ENCODE measurements at places on chromosomes 6 and 20.

DNA sequence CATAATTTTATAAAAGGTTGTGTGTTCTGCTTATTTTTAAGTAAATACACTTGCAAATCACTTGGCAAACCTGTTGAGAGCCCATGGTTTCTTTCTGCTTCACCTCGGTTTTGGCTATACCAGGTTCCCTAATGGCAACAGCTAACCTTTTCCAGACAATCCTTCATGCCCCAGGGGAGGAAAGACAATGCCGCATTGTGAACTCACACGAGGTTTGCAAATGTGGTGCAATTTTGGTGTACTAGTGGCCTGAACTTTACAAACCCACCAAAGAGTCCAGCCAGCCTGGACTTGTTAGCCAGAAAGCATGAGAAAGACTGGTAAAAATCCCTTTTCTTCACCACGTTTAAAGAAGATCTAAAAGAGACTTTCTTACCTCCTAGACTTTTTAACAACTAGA lies 84.8 kb upstream of the SOX4 start:
- DNase-seq, result no peak

DNA sequence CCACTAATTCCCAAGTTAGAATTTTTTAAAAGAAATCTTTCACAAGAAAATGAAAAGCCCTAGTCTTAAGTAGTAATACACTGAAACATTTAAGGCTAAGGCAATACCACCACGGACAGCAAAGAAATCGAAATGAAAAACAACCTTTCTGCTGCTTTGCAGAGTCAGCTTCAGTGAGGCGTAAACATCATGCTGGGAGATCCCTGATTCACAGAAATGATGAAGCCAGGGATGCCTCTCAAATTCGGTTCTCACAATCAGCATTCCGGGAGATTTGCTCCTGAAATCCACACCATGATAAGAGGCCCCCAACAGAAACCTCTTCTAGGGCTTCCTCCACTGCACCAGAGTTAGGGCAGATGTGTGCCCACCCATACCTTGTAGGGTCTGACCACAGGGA lies 18.6 kb downstream of the RRBP1 start:
- peak; percentile 46 for DNase-seq

DNA sequence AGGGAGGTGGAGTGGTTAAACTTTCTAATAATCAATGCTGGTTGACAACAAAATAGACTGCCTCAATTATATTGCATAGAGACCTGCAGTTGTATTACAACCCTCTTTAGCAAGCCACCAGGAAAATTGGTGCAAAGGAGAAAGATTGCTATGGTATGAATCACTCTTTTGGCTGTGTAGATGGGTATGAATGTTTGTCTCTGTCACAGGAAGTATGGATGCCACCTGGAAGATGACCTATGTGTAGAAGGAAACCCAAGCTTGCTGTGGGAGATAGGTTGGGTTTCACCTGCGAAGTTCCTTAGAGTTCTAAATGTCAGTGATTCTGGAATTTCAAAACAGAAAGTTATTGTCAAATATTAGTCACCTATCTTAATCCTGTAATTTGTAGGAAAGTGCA lies 134.6 kb downstream of the SOBP start:
- peak; percentile 21 for DNase-seq

DNA sequence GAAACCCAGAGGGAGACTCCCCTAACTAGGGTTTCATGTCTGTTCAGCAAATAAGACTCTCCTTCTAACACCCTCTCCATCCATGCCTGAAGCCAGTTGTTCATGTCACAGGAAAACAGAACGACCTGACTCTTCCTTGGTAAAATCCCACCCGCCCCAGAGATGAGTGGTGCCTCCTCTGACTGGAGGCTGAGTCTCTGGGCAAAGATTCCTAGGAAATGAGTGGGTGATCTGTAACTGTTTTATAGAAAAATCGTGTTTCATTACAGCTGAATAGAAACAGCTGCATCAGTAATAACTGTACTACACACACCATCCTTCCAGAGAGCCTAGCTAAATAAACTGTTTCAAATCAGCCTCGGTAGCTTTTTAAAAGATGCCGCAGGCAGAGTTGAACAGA lies 37.4 kb upstream of the MRPS10 start:
- no peak for DNase-seq

- DNase-seq, result no peak
Observed at GRCh38 chr6:140046016-140046632, 671.7 kb upstream of the CITED2 start.

DNA sequence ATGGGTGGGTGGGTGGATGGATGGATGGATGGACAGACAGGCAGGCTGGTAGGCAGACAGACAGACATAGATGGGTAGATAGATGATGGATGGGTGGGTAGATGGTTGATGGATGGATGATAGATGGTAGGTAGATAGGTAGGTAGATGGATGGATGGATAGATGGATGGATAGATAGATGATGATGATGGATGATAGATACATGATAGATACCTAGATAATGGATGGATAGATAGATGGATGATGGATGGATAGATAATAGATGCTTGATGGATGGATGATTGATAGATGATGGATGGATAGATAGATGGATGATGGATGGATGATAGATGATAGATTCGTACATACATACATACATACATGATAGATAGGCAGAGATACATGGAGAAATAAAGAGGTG lies 368.1 kb downstream of the CDH4 start:
- no peak for DNase-seq

GRCh38 chr6:68108233-68108835 lies 526.7 kb upstream of the ADGRB3 start:
- DNase-seq, result peak; percentile 66

DNA sequence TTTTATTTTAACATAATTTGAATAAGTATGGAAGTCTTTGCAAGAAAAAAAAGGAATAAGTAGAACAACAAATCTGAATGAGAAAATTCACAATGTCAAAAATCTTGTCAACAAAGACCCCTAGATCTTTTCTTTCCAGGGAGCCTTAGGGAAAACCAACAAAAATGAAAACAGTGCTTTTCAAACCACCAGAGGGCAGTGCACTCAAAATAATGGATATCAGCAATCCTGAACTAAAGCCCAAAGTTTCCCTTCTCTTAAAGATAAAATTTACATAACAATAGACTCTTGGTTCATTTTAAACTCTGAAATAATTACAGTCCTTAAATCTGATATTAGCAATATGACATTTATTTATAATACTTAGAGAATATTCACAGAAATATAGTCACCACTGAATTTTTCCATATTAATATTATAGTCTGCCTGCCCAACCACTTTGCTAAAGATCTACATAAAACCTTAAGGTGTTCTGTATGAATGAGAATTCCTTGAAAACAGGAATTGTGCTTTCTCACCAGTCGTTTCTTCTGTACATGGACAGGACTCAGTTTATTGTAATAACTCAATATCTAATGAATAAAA lies 105.3 kb upstream of the BMP5 start:
- DNase-seq, result peak; percentile 30

DNA sequence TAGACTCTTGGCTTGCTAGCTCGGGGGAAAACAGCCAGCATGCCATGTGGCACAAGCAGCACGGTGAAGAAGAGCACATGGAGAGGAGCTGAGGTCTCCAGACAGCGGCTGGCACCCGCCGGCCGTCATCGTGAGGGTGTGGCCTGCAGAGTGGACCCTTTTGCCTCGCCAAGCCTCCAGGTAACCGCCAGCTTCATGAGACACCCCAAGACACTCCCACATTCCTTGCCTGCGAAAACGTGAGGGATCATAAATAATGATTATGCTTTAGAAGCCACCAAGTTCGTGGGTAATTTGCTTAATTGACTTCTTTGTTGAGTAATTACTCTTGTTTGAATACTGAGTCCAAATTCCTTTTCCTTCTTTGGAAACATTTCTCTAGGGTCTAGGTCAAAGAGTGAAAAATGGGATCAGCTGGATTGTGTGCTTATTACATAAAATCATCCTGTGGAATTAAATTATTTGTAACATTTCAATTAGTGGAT lies 23.2 kb downstream of the FAM50B start:
- DNase-seq, result no peak

- no peak for DNase-seq
Observed at GRCh38 chr6:144519426-144519825, 234.3 kb downstream of the UTRN start.

DNA sequence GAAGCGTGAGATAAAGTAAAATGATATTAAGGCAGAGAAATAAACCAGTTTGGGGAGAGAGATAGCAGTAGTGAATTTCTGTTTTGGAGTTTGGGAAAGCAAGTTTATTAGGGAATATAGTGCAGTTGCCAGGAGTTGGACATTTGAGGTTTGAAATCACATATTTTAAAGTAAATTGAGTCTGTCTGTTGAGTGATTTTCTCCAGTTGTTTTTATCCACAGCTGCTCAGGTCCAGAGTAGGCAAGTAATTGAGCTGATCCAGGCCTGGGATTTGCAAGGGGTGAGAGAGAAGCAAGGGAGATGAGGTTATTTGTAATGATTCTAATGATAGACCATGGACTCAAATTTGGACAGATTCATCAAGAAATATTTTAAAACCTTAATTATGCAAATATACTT lies 481.9 kb downstream of the UTRN start:
- no peak for DNase-seq

- no peak for DNase-seq
Observed at GRCh38 chr6:34650823-34651222, 45.7 kb downstream of the ILRUN start.

DNA sequence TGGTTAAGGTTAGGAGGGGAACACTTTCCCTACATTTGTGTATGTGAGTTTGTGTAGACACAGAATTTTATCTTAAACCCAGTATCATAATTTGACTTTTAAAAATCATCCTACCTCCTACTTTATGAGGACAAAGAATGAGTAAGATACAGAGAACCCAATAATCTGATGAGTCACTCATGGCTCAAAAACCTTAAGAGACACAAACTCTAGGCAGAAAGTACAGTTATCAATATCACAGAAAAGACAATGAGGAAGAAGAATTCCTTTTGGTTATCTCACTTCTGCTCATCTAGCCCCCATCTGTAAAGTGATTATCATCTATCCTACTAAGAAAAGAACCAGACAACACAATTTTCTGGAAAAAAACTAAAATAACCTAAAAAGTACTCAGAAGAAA lies 87.7 kb downstream of the EPB41L2 start:
- DNase-seq, result peak; percentile 54

DNA sequence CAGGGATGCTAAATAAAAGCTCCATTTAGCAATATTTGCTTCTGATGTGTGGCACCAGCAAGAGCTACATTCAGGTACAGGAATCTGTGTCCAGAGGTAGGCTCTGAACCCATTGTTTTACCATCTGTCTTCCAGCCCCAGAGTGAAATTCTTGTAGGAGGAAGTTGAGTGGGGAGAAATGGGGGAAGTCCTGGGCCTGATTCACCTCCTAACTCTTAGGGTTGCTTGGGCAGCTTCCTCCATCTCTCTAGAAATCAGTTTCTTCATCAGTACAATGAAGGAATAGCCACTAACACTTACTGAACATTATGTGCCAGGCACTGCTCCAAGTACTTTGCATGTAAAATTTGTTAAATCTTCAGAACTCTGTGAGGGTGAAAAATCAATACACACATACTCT lies 35.1 kb upstream of the TSPYL1 start:
- DNase-seq, result no peak

GRCh38 chr6:149751239-149751638 lies 1.7 kb downstream of the PCMT1 start:
- no peak for DNase-seq

GRCh38 chr6:138590796-138591709 lies 91.8 kb upstream of the NHSL1 start:
- DNase-seq, result peak; percentile 67

DNA sequence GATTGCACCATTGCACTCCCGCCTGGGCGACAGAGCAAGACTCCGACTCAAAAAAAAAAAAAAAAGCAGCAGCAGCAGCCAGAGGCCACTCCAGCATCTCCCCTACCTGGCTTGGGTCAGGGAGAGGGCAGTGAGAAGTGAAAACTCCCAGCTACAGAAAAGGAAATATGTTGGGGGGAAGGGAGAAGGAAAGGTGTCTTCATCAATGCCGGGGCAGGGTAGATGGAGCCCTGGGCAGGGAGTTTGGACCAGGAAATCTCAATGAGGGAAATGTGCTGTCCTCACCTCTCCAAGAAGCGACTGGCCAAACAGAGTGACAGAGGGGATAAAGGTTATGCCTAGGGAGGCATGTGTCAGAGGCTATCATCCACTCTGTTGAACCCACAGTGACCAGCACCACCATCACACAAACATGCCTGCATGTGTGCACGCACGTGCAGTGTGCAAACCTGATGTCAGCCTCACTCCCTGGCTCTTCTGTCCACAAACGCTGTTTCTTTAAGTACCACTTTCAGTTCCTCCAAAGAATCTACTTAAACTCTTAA lies 887 bp upstream of the AIF1 start:
- no peak for DNase-seq
